ENCODE measurements at places on chromosomes 11 and 22.

DNA sequence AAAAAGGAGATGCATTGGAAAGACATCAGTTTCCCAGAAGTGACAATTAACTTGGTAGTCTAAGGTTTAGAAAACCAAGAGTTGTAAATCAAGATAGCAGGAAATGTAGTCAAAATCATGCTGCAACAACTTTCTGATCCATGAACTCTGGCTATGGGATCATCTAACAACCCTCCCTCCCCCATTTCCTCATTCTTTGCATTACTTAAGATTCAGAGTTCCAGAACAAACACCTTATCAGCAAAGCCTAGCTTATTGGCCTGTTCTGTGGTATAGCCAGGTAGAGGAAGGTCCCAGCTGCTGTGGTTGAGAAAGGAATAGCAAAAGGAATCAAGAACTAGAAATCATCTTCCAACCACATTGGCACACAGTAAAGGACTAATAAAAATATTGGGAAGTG is 651.1 kb downstream of the METTL15 start:
- no peak for DNase-seq

DNA sequence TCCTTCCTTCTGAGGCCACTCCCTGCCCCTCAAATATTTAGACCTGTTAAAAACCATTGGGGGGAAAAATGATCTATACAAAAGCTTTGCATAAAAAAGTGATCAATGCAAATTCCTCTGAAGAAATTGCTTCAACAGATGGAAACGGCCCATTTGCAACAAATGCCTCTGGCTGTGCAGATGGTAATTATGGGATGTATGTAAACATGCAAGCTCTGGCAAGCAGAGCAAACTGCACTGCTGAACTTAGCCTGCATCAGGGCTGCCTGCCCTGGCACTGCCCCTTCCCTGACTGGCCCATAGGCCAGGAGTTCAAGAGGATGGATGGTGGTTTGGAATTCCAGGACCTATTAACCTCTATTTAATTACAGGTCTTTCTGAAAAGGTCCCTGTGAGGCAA is 388.7 kb downstream of the MIAT start:
- no peak for DNase-seq

- no peak for DNase-seq
These were observed 35.4 kb downstream of the SLN start for GRCh38 chr11:107676336-107677057.

DNA sequence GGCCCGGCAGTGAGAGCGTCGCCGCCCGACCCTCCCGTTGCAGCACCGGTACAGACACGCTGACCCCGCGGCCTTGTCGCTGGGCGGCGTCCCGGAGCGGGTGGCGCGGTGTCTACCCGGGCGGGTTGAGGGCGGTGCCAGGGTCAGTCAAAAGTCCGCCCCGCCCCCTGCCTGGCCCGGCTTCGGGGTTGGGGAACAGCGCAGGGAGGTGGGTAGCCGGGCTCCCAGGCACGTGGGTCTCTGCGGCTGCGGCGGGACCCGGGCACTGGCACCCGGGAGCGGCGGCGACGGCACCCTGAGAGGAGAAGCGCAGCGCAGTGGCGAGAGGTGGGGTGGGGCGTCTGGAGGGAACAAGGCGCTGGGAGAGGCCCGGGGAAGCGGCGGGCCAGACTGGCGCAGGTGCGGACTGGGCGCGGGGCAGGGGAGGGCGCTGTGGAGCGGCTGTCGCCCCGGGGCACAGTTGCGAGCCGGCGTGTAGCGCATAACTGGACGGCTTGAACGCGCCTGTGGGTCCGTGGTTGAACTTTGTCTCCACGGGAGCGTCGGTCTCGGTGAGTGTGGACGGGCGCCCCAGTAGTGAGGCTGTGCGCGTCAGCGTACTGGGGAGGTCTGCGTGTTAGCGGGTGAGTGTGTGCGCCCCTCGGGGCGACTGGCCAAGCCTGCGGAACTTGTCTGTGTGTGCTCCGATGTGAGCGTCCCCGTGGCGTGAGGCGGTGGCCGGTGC is at the start of gene P2RY2:
Gene P2RY2, plus strand, starts transcription at position 176 of the 724 bp plus-strand sequence. CDS start 15,879 bp downstream, outside the sequence.
- DNase-seq: peak; percentile 7

DNA sequence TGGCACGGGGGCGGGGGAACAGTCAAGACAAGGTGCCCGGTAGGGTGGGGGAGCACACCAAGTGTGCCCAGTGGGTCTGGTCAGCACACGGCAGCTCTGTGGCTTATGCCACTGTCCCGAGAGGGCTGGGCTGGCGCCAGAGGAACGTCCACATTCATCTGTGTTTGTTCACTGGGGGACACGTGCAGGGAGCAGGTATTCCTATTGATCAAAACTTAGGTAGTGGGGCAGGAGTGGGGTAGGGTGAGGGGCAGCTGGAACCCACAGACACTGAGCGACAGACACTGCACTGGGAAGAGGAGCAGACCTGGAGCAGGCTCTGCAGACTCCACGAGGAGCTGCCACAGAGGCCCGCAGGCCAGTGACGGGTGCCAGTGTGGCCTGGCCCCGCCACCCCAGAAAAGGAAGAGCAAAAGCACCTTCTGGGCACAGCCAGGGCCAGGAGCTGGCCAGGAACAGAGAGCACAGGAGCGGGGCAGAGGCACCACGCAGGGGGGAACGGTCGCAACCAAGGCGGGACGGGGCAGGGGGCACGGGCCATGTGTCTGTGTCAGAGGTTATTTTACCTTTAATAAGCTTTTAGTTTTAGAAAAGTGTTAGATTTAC is 2.1 kb upstream of the MOB2 start:
- no peak for DNase-seq

GRCh38 chr22:26558248-26558895 is 31.6 kb downstream of the TPST2 start:
- DNase-seq: no peak

GRCh38 chr11:125833016-125833415 is at the start of gene PATE4:
Gene PATE4, plus strand, starts transcription at chr11:125833316. Its CDS starts 44 bp downstream, at chr11:125833360.
- no peak for DNase-seq

DNA sequence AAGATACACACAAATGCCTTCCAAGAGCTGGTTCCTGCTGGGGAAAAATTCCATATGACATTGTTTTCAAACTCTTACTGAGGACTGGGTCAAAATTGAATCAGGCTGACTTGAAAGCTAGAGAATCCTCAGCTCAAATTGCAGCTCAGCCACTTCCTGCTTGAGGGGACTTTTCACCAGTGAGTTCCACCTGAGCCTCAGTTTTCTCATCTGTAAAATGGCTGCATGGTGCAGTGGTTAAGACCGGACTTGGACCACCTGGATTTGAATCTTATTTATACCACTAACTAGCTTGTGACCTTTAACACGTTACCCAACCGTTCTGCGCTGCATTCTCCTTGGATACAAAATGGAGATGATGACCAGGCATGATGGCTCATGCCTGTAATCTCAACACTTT is 69.9 kb upstream of the ASPHD2 start:
- no peak for DNase-seq

DNA sequence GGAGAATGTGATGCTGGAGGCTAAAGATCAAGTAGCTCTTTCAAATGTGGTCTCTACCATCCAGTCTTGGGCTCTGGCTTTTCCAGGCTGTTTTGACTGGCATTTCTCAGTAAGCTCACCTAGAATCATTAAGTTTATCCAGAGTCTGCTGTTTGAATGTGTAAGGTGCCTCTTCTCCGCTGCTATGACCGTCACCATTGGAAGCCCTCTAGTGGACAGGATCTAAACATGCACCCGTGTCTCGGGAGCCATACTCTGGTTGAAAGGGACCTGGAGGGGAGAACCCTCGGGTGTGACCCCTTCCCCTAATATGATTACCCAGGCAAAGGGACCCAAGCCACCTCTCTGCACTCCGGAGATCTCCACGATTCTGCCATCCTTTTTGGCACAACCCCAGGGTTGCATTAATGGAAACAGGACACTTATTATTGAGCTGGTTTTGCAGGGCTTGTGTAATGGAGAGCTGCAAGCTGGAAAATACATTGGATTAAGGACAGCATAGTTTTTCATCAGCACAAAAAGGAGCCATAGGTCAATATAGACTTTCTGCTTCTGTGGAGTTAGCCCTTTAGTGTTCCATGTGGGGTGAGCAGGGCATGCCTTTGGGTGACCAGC is 191.0 kb upstream of the LARGE1 start:
- DNase-seq: no peak

DNA sequence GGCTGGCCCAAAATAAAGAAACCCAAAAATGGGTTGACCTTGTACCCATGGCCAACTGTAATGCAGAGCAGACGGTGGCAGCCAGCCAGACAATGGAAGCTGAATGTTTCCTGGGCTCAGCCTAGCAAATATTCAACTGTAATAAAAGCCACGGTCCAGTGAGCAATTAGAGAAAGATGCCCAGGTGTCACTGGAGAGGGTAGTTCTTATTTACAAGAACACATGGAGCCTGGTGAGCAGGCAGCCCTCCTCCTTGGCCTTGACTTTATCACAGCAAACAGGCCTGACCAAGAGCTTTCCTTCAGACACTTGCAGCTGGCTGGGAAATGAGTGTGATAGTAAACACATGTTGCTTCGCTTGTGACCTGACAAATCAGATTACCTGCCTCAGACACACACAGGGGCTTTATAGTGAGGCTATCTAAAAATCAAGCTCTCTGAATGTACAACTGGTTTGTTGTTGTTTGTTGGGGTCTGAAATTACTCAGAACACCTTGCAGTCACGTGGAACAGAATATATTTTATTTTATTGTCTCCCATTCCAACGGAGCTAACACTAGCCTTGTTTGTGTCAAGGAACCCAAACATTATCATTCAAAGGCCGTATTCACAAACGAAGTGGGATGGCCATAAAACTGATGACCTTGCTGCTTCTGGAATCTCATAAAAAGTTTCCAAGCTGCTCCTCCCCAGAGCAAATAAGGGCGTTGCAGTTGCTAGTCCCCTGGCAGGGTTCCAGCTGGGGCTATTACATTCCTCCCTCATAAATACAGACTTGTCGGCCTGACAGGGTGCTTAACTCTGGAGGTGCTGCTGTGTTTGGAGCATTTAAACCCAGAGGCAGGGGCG is 161.1 kb downstream of the BBOX1 start:
- DNase-seq: no peak

- no peak for DNase-seq
These were observed 7.3 kb downstream of the CADM1 start for GRCh38 chr11:115496892-115497291.

GRCh38 chr11:74754507-74755252 is 6.0 kb downstream of the RNF169 start:
- no peak for DNase-seq

- no peak for DNase-seq
These were observed 7.4 kb downstream of the CBX6 start for GRCh38 chr22:38864361-38865191.

DNA sequence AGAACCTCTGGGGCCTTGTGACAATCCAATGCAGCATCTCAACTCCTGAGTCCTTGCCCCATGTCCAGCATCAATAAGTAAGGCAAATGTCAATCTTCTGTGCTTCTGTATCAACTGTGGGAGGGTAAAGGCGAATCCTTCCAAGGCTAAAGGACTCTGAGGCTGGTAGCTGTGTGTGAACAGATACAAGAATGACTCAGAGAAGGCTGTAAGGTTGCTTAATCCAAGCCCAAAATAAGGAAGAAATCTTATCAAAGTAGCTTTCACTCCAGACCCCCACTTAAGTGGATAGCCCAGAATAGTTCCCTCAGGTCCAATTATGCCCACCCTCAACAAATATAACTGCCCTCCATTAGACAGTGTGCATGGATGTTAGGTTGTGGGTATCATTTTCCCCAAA is 28.1 kb upstream of the SCGB1A1 start:
- no peak for DNase-seq

- DNase-seq: no peak
These were observed 4.5 kb downstream of the MAPK8IP2 start for GRCh38 chr22:50605002-50605612.

GRCh38 chr11:110026858-110027626 is 66.2 kb upstream of the ZC3H12C start:
- no peak for DNase-seq

- no peak for DNase-seq
These were observed 21.8 kb downstream of the CACNA1I start for GRCh38 chr22:39592081-39593065.
